ENCODE measurements at places on chromosomes 2 and 18.

DNA sequence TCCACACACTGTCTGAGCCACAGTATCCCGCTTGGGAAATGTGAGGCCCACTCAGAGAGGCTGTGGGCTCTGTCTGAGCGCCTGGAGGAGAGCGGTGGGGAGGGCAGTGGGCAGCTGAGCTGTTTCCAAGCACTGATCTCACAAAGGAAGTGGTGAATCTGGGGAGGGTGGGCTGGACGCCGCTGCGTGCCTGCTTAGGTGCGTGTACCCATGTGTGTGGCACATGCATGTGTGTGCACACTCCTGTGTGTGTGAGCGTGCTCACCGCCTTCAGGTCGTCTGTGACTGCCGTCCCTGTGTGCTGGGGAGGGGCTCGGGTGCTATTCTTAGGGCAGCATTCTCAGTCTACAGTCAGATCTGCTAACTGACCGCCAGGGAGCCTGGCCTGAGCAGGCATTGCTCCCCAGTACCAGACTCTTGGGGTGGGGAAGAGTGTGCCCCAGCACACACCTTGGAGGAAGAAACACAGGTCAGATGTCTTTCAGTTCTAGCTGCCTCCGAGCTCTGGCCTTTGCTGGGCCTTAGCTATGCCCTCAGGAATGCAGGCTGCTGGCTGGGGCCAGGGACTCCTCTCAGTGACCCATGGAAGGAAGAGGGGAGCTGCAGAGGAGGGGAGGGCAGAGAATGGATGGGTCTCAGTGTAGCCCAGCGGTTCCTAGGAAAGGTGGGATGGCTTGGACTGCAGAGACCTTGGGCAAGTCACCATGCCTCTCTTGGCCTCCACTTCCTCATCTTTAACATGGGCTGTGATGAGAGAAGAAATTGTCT lies 31.4 kb downstream of the KCNIP3 start:
- no peak for DNase-seq

DNA sequence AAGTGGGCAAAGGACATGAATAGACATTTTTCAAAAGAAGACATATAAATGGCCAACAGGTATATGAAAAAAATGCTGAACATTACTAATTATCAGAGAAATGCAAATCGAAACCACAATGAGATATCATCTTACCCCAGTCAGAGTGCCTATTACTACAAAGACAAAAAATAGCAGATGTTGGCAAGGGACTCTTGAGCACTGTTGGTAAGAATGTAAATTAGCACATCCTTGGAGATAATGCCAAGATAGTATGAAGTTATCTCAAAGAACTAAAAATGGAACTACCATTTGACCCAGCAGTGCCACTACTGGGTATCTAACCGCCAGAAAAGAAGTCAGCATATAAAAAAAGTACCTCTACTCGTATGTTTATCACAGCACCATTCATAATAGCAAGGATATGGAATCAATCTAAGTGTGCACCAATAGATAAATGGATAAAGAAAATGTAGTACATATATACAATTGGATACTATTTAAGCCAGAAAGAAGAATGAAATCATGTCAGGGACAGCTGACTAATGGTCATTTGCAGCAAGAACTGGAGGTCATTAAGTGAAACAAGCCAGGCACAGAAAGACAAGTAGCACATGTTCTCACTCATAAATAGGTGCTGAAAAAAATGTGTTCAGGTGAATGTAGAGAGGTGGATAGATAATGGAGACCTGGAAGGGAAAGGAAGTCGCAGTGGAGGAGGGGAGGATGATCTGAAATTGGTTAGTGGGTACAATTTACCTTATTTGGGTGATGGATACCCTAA lies 141.7 kb upstream of the B3GNT2 start:
- DNase-seq, result no peak

GRCh38 chr2:179137200-179137759 lies 87.3 kb upstream of the CCDC141 start:
- DNase-seq, result no peak

- no peak for DNase-seq
Observed at GRCh38 chr2:187698374-187699110, 144.3 kb upstream of the TFPI start.

- DNase-seq, result no peak
Observed at GRCh38 chr2:6667326-6667725, 198.4 kb downstream of the CMPK2 start.

- DNase-seq, result no peak
Observed at GRCh38 chr18:59063912-59064311, 75.8 kb upstream of the SEC11C start.

GRCh38 chr2:88500691-88501090 lies 48.2 kb upstream of the FOXI3 start:
- DNase-seq, result no peak

GRCh38 chr2:112880696-112881095 lies 30.3 kb upstream of the IL37 start:
- no peak for DNase-seq

DNA sequence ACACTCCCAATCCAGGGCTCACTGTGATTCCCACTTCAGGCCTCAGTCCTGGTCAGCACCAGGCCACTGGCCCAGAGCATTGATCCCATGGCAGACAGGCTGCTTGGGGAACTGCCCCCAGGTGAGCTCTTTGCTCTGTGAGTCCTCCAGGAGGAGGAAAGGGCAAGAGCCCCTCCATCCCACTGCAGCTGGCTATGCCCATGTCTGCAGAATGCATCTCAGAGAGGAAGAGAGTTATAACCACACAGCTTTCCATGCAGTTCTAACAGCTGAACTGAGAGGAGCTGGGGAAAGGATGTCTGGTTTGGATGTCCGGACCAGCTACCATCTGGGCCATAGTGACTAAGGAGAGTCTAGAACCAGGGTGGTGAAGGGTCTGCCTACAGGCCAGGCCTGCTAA lies 230.3 kb downstream of the DYSF start:
- no peak for DNase-seq

DNA sequence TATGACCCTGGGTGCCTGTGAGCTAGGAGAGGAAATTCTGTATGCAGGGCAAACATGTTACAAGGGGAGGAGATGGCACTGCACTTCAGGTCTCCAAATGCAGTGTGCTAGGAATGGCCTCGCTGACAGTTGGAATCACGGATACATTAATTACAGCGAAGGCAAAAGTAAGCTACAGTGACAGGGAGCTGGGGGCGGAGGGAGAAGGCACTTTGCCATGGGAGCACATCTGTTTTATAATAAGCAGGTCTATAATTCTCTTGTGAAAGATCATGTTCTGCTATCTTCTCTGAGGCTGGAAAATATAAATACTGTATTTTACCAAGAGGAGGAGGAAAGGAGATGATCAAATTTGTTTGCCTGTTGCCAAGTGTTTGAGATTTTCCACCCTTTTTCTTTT lies 56.3 kb upstream of the FZD5 start:
- DNase-seq, result no peak

- DNase-seq, result no peak
Observed at GRCh38 chr2:129901754-129902415, 77.6 kb upstream of the RAB6C start.

- DNase-seq, result no peak
Observed at GRCh38 chr18:77851802-77852201, 602.2 kb downstream of the GALR1 start.

All from renal pelvis (tissue), 12 donors.